COLO829 (cell line): ENCODE measurements at places on chromosomes 4 and X.

DNA sequence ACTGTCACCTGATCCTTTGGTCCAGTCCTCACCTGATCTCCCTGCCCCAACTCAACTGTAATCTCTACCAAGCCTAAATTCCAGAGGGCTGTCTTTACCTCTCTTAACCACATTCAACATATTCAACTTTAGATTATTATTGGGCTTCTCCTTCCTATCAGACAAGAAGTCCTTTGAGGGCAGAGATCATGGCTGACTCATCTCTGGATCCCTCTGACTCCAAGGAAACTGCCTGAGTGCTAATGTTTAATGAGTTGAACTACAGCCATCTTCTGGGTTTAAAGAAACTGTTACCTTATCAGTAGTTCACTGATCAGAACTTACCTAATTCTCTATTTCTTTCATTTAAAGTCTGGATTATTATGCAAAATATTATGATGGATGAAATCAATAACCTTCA lies 135.7 kb downstream of the GPC3 start:
- DNase-seq, result peak; percentile 14

DNA sequence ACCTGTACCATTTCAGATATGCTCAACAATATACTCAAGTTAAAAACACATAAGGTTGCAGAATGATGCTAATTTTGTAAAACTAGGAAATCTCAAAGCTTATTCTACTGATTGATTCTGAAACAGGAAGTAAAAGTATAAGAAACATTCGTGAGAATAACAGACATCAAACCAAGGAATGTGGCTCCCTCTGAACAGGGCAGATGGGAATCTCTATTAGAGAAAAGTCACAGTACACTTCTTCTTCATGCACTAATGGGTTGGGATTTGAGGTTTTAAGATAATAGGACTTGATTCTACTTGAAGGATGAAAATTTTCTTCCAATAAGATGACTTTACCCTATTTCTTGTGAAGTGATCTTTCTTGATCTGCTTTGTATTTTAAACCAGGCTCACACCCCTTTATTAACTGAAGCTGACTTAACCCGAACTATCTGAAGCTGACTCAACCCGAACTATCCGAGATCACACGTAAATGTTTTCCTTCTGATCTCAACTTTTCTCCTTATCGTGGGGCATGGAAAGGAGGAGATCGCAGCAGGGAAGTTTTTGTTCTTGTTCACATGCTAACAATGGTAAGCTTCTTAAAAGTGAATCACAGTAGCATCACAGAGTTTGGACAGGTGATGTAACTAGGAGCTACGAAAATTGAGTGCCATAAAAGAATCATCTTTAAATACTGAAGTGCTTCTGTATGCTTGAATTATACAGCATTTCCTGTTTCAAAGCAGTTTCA lies 363.1 kb upstream of the ZFP42 start:
- DNase-seq, result no peak

- no peak for DNase-seq
Measured at GRCh38 chr4:31592293-31592692, 872.1 kb downstream of the PCDH7 start.

- DNase-seq, result no peak
Measured at GRCh38 chr4:113744667-113745240, 16.8 kb downstream of the CAMK2D start.

GRCh38 chrX:9903146-9903545 lies 64.0 kb upstream of the CLDN34 start:
- DNase-seq, result no peak

DNA sequence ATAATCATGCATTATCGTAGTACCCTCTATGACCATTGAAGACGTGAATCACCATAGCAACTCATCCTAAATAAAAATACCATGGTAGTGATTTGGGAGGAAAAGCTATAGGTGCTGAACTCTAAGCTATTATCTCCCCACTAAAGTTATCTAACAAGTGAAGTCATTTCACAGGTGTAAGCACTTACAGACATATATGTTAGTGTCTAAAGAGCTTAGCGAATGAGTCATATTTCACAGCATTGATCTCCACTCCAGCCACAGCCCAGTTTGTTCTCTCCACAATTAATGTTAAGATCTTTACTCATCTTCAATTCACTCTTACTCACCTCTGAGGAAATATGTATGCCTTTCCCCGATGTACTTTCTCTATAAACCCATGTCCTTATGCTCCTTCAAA lies 57.0 kb downstream of the DCAF8L1 start:
- no peak for DNase-seq

GRCh38 chr4:107349266-107349665 lies 313.2 kb upstream of the DKK2 start:
- DNase-seq, result peak; percentile 68

- DNase-seq, result no peak
Measured at GRCh38 chrX:22105231-22105630, 73.1 kb downstream of the PHEX start.

DNA sequence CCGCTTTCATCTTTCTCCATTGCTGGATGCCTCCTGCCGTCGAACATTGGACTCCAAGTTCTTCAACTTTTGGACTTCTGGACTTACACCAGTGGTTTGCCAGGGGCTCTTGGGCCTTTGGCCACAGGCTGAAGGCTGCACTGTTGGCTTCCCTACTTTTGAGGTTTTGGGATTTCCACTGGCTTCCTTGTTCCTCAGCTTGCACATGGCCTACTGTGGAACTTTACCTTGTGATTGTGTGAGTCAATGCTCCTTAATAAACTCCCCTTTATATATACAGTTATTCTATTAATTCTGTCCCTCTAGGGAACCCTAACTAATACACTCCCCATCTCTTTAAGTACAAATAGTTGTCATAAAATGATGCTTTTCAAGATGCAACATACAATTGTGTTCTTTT lies 595.3 kb downstream of the ARAP2 start:
- DNase-seq, result no peak

- no peak for DNase-seq
Measured at GRCh38 chrX:57899064-57899463, 11.2 kb downstream of the ZXDA start.

DNA sequence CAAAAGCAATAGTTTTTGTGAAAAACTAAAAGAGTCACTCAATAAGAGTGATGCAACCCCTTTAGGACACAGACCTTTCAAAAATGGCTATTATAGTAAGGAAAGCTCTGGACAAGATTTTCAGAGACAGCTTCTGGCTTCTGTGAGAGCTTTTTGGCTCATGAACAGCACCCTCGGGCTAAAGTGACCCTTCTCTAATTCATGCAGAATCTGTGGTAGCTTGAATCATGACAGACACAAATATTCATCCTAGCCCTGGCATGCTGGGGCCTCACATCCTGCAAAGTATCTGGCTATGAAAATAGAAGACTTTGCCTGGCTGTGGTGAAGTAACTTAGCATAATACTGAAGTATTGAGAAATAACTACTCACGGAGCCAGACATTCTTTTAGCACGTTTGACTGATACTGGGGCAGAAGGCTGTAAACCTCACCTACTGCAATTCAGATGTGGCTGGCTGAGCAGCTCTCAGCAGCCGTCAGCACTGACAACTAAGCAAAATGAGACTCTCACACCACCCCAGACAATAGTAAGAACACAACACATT lies 327.3 kb downstream of the MAPK10 start:
- DNase-seq, result no peak

GRCh38 chr4:81607950-81608349 lies 136.2 kb upstream of the RASGEF1B start:
- no peak for DNase-seq

GRCh38 chrX:120125444-120125843 lies 9.7 kb upstream of the RHOXF1 start:
- DNase-seq, result no peak

DNA sequence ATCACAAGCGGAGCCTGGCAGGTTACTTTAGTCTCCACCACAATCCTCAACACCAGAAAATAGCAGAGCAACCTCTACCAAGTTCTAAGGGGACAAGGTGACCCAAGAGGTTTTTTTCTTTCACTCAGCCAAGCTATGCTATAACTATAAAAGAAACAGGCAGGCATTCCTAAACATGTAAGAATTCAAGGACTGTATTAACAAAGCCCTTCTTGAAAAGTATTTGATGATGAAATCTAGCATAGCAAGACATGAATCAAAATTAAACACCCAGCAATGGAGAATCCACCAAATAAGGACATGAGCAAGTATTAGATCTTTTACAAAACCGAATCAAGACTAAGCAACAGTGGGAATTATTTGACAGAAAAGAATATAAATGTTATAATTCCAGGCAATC lies 25.7 kb upstream of the C1QTNF7 start:
- no peak for DNase-seq

DNA sequence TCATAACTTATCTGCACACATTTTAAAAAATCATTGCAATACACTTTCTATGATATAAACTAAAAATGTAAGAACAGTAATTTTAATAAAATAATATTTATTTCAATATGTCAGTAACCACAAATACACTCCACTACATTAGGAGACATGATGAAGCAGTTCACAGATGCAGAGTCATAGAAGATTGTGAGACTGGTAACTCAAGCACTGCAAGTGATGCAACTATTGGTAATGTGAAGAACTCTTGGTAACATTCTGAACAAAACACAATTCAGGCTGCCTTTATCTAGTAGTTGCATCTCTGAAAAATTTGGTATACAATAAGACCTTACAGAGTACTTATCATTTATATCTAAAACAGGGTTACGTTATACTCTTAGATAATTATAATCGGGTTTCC lies 52.6 kb upstream of the LRAT start:
- DNase-seq, result no peak

DNA sequence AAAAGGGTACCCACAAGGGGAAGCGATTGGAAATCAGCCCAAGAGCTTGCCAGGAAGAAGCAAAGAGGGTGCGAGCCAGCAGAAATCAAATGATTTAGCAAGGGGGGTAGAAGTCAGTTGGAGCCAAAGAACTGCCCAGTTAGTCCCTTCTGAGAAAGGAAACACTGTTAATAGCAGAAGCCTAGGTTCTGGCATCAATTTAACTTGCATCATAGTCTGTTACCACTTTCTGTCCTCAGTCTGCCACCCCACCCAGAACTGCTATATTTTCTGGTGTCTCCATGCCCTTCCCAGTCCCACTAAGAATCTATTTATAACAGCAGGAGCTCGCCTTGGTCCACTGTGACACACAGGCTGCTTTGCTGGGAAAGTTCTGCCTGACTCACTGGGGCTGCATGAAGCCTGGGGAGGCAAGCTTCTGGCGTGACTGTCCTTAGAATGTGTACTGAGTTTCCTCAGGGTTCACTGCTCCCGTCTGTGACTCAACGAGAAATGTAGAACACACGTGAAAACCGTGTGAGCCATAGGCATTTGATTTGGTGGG lies 157.8 kb upstream of the TTC29 start:
- no peak for DNase-seq

GRCh38 chr4:152724494-152724893 lies 44.7 kb upstream of the TMEM154 start:
- DNase-seq, result no peak

DNA sequence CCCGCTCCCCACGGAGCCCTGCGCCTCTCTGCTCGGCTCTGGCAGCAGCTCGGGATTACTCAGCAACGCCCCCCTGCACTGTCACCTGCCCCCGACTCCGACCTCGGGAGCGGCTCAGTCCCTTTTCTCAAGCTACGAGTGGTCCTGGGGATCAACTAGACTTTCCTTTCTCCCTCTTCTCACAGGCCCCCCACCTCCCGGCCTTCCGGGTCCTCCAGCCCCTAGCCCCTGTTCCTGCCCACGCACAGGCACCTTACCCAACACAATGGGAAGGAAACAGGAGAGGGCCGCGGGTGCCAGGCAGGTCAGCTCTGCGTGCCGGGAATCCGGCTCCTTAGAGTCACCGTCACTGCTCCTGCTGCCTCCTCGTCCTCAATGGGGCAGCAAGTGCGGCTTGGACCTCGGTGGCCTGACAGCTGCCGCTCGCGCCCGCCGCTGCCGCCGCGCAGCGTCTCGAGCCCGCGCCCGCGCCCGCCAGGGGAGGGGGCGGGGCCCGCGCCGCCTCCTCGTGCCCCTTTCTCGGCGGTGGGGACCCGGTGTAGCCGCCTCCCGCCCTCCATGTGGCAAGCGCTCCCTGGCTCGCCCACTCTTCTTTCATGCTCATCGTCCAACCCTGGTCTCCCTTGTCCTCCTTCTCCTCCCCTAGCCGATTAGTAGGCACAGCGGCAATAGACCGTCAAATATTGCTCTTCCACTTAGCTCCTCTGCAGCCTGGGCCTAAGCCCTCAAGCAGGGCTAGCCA lies at the start of gene RAB9B:
TSS of gene RAB9B (minus strand) at position 455 of the 742 bp plus-strand sequence. CDS start 6,473 bp downstream, outside the sequence.
- peak; percentile 63 for DNase-seq

GRCh38 chr4:41288254-41288653 lies 31.5 kb downstream of the UCHL1 start:
- no peak for DNase-seq
